ENCODE measurements at places on chromosomes 3 and 15.

DNA sequence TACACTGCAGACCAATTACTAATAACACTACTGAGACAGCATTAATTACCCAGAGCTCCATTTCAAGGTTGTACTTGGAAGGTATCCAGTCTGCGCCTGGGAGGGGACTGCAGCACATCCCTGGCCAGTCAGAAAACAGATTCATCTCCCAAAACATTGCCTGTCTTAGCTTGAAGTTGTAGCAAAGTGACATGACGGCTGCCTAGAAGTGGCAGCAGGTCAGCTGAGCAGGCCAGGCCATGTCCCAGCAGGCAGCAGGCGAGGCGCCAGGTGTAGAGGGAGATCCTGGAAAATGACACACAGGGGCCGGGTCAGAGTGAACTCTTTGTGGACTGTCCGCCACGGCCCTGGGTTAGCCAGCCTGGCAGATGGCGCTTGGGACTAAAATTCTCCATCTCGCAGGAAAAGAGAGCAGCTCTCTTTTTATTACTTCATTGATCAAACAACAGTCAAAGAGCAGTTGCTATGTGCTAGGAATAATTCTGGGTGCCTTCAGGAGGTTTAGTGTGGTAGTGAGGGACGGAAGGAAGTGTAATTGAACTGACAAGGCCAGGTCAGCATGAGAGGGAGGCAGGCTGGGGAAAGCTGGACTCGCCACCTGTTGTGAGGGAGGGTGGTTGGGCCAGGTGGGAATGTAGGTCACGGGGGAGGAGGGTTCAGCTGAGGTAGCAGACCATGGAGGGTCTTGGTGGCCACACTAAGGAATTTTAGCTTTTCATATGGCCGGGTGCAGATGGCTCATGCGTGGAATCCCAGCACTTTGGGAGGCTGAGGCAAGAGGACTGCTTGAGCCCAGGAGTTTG lies 1.3 kb upstream of the MAP6D1 start:
- DNase-seq, result no peak

DNA sequence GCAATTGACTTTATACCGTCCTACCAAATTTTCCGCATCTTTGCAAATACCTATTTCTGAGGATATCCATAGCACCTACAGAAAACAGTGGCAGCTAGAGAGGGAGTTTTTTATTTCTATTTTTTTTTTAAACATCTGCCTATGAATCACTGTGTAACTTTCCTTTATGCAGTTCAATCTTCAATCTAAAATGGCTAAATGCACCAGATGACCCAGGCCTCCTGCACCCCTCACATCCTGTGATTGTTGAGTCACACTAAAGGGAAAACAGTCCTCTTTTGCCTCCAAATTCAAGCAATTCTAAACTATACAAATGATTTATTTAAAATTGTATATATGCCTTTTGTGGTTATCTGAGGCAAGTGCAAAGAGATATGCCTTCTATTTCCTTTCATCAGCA lies 20.1 kb upstream of the BCL6 start:
- no peak for DNase-seq

GRCh38 chr3:197496746-197497125 lies 59.0 kb downstream of the BDH1 start:
- no peak for DNase-seq

GRCh38 chr3:167740961-167741587 lies 5.6 kb downstream of the SERPINI1 start:
- no peak for DNase-seq

GRCh38 chr3:53049987-53050386 lies 4.1 kb upstream of the SFMBT1 start:
- no peak for DNase-seq

GRCh38 chr3:71423151-71423906 lies 160.2 kb downstream of the FOXP1 start:
- DNase-seq, result no peak

DNA sequence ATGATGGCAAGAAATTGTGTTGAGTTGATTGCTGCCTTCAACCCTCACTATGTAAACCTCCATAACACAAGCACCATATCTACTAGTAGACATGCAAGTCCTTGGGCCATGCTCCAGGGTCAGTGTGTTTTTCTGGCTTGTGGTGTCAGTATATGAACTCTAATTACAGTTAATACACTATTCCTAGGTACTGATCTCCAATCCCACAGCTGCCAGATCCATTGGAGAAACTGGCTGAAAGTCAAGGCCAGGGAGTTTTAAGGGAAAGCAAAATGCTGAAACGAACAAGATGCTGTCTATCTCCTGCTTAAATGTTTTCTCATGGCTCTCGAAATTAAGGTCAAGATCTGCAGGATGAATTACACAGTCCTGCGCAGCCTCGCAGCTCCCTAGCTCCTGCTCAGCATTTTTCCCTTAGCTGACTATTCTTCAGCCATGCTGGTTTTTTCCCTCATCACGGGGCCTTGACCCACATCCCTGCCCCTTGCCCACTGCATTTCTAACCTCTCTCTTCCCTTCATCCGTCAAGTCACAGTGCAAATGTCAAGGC lies 425.0 kb upstream of the ADAMTS9 start:
- DNase-seq, result no peak
